ENCODE measurements at places on chromosomes 5 and 9. TPM values are rescaled to one million over a fixed set of nuclear protein-coding genes. Genes with fewer than 3 reads are reported as not detected.

MARVELD2 gene
- 2.1 TPM for total RNA-seq

NFIL3 gene
- total RNA-seq, result 24.6 TPM

PGM5 gene
- 16.2 TPM for total RNA-seq

MED10 gene
- total RNA-seq, result 14.2 TPM

PCDHB14 gene
- total RNA-seq, result 16.3 TPM

ZNF883 gene
- total RNA-seq, result 25.4 TPM

PTCH1 gene
- total RNA-seq, result 60.2 TPM

ROPN1L gene
- 3.2 TPM for total RNA-seq

COL23A1 gene
- total RNA-seq, result 4.5 TPM

C5orf63 gene
- total RNA-seq, result 7.5 TPM

Measured in cerebellum (tissue), 4 donors.